ENCODE measurements at places on chromosomes 2 and 18.
A peak's percentile ranks its signal among the peaks of the same experiment; 100 is the strongest.

GRCh38 chr2:74854401-74854800 lies 20.5 kb downstream of the HK2 start:
- DNase-seq, result no peak

GRCh38 chr2:67311536-67311935 lies 85.6 kb upstream of the ETAA1 start:
- DNase-seq, result no peak

DNA sequence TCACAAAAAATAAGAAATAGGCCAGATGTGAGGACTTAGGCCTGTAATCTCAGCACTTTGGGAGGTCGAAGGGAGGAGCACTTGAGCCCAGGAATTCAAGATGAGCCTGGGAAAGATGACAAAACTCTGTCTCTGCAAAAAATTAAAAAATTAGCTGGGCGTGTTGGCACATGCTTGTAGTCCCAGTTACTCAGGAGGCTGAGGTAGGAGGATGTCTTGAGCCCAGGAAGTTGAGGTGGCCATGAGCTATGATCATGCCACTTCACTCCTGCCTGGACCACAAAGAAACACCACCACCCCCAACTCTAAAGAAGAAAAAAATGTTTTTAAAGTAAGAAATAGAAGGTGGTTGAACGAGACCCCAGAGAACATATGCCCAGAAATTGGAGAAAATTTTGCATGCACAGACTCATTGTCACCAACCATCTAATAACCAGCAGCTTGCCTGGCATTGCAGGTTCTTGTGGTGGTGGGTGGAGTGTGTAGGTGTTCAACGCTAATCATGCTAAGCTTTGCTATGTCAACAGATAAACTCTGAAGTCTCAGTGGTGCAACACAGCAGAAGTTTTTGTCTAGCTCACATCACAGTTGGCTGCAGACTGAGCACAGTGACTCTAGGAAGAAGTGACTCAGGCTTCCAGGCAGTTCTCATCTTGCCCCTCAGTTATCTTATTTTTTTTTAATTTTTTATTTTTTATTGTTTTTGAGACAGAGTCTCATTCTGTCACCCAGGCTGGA lies 18.6 kb downstream of the ARL4C start:
- no peak for DNase-seq

- no peak for DNase-seq
Measured at GRCh38 chr2:203781151-203781550, 74.7 kb downstream of the CD28 start.

GRCh38 chr2:50620783-50621182 lies 411.1 kb downstream of the NRXN1 start:
- no peak for DNase-seq

DNA sequence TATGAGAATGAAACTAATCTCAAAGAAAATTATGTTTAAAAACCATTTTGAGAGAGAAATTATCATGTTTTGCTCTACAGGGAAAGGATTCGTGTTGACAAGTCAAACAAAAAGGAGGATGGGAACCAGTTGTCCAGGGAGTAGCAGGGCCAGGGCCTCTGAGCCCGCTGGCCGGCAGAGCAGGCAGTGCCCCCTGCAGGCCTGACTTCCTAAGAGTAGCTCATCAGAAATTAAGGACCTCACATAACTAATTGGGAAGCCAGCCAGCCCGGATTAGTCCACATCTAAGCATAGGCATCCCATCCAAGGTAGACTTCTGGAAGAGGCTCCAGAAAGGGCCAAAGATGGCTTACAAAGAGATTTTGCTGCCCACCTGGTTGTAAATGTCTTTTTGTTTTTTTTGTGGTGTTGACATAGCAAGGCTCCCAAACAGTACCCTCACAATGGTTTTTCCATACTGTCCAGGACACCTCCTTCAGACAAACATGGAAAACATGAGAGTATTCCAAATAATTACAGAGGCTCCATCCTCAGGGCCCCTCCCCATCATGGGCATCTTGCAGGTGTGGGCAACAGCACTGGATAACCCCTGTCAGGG lies 241.2 kb upstream of the TANK start:
- DNase-seq, result peak; percentile 4

DNA sequence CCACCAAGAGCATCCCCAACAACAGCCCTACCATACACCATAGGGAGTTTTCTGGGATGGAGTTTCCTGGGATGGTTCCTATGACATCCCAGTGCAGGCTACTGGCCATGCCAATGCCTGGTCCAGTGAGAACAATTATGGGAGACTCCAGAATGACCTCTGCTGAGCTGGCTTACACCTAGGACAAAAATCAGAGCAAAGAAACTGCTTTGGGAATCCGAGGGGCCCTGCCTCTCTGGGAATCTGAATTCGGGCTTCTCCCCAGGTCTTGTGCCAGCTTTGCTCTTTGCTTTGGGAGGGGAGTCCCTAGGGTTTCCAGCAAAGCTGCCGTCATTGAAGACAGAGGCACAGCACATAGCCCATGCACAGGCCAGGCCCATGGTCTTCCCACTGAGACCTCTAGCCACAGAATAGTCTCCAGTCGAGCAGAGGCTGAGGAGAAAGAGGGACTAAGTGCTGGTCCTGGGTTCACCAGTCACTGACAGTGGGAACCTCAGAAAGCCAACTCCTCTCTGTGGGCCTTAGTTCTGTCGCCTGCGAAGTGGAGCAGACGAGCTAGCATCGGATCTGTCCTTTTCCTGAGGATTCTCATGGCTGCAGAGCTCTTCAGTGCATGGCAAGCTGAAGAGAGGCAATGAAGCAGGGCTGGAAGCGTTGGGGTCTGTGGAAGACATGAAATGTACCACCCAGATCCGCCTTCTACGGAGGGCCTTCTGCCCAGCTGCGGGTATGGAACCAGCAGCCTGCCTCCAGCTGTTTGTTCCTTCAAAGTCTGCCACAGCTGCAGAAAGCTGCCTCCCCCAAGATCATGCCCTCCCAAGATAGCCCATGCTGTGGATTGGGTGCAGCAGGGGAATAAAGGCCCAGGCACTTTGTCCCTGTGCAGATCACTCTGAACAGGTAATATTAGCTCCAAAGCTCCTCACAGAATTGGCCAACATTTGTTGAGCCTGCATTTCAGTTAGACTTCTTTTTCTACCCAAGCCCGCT lies 11.2 kb upstream of the LBH start:
- DNase-seq, result no peak

- no peak for DNase-seq
Measured at GRCh38 chr2:12054956-12055618, 308.7 kb downstream of the LPIN1 start.

- DNase-seq, result no peak
Measured at GRCh38 chr2:43262239-43262638, 35.8 kb upstream of the ZFP36L2 start.

- no peak for DNase-seq
Measured at GRCh38 chr18:56196495-56197225, 441.7 kb downstream of the TXNL1 start.

GRCh38 chr2:209663139-209663538 lies 108.5 kb upstream of the UNC80 start:
- no peak for DNase-seq

DNA sequence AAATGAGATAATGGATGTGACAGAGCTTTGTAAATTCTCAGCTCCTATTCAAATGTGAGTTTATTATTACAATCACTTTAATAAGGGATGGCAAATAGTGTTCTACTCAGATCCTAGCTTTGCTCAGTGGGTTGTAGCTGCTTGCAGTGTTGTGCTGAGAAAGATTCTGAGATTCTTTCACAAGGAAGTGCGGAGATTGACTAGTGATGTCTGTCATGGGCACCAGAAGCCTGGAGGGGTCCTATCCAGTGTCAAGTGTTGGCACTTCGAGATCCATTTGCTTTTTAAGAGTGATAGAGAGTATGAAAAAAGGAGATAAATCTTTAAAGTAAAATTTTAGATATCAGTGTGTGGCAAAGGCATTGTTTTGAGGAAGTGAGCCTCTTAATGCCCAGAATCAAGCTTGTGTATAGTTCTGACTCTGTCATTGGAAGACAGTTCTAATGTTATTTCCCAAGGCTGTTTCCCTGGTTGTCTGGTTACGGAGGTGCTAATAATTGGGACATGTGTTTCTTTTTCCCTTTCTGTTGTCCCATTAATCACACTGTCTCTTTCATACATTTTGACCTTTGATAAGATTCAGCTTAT lies 181.7 kb upstream of the SPRED2 start:
- DNase-seq, result no peak

GRCh38 chr2:157488877-157489276 lies 45.0 kb upstream of the CYTIP start:
- no peak for DNase-seq

DNA sequence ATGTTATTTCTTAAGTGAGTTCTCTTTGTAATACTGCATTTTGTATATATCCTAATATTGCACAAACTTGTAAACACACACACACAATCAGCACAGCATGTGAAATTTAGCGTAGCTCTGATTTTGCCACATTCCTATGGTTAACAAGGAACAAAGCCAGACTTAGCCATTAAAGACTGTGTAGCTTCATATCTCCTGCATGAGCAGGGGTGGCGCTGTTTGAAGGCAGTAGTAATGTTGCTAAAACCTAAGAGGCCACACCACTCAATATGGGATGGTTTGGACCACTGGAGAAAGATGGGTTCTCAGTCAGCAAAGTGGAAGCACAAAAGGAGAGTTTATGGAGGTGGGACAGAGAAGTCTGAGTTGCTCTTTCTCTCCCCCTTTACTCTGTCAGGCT lies 61.1 kb upstream of the RND3 start:
- no peak for DNase-seq

- no peak for DNase-seq
Measured at GRCh38 chr2:153197402-153198386, 280.9 kb downstream of the RPRM start.

- DNase-seq, result no peak
Measured at GRCh38 chr2:39476524-39476923, 39.4 kb upstream of the MAP4K3 start.

DNA sequence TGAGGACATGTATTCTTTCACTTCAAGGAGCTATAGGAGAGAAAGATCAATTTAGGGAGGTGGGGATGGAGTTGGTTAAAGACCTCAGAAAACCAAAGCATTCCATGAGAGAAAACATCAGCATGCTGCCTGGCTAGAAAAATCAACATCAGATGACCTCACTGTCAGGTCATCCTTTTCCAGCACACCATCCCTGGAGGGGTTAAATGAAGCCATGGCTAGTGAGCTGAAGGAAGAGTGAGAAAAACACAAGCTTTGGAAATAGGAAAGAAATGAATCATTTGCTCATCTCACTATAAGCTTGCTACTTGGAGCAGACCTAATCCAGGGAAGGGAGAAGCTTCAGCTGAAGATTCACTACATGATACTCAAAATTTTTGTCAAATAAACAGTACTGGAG lies 109.5 kb upstream of the ITGB6 start:
- no peak for DNase-seq

- DNase-seq, result no peak
Measured at GRCh38 chr2:105912081-105912480, 167.4 kb downstream of the NCK2 start.

DNA sequence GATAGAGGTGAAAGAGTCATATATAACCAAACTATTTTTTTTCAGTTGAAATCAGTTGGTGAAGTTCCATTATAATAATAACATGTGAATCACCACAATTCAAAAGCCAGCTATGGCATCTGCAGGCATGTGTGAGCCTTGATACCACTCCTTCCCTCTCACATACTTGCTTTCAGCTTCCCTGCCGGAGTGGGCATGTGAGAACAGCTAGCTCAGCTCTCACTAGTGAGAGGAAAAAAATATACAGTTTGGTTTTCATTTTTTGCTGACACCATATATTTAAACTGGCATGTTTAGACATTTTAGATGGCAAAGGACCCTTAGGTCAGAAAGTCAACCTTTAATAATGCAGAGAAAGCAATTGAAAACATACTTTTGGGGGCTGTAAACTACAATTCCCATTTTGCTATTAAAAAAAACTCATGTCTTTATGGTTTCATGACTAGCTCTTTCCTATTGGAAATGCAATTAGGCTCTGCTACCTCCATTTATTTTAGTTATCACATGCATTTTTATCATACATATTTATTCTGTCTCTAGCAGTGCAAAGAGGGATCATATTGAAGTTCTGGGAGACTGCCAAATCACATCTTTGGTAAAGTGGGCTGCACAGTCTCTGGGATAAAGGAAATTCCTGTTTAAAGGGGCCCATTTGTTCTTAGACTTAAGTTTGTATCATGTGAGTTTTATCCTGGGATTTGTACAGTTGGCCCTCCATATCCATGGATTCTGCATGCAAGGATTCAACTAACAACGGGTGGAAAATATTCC lies 33.2 kb upstream of the SLC40A1 start:
- DNase-seq, result no peak

- DNase-seq, result no peak
Measured at GRCh38 chr2:179177694-179178093, 86.9 kb downstream of the SESTD1 start.

DNA sequence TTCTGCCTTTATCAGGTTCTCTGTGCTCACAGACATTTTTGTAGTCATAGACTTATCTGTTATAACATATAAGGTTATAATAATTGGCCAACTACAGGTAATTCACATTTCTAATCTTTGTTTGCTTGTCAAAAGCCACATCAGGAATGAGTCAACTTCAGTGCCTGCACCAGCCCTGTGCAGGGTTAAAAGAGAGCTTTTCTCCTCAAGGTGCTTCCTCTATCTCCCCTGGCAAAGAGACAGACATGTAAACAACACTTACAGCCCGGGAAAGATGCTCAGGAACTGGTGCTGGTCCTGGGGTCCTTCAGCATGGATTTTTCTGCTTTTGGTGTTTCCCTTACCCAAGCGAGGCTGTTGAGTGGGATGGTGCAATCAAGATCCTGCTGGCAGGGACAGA lies 7.7 kb upstream of the EHD3 start:
- DNase-seq, result no peak

DNA sequence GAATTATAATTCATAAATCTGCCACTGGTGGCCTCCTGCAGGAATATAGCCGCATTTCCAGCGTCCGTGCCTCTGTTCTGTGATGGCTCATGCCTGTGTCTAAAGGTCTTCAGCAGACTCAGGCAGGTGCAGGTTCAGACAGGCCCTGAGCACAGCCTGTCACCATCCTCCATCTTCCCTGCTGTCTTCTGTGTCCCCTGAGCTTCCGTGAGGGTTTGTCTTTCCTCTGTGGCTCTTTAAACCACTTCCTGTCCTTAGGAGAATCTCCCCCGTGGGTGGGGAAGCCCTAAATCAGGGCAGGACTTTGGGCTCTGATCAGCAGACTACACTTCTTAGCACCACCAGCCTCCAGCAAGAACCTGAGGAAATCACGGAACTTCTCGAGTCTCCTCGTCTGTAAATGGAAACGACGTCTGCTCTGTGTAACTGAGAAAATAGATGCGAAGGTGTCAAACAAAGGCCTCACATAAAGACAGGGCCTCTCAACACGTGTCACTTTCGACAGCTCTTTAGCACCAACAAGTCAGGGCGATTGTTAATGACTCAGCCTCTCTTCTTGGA lies 24.1 kb upstream of the NFATC1 start:
- DNase-seq, result no peak

Measured in T-cell (primary cell).